Stimulated activated CD4-positive, alpha-beta T cell treated with anti-CD3 and anti-CD28 coated beads, Interleukin-12 subunit alpha, Interleukin-12 subunit beta, amount 100 ng/mL, for 24 hours (primary cell): ENCODE measurements at places on chromosomes 5 and 9.

- no peak for DNase-seq
Measured at GRCh38 chr5:77449981-77450380, 42.1 kb downstream of the WDR41 start.

- DNase-seq = no peak
Measured at GRCh38 chr5:181001947-181002346, 13.3 kb downstream of the BTNL3 start.

- no peak for DNase-seq
Measured at GRCh38 chr9:77215874-77216273, 38.5 kb downstream of the VPS13A start.

DNA sequence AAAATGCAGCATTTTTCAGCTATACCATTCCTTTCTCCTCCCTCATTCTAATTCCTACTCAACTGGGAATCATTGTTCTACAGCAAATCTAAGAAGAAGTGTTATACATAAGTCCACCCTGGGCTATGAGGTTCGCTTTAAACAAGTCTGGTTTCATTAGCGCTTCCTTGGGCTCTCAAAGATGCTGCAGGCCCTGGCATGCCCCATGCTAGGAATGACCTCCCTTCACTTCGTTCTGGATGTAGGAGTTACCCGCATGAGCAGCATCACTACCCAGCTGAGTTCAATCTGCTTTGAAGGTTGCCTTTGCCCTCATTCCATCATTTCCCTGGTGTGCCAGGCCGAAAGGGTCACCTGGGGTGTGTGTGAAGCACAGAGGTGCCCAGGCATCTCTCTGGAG lies 35.4 kb downstream of the F2R start:
- no peak for DNase-seq

DNA sequence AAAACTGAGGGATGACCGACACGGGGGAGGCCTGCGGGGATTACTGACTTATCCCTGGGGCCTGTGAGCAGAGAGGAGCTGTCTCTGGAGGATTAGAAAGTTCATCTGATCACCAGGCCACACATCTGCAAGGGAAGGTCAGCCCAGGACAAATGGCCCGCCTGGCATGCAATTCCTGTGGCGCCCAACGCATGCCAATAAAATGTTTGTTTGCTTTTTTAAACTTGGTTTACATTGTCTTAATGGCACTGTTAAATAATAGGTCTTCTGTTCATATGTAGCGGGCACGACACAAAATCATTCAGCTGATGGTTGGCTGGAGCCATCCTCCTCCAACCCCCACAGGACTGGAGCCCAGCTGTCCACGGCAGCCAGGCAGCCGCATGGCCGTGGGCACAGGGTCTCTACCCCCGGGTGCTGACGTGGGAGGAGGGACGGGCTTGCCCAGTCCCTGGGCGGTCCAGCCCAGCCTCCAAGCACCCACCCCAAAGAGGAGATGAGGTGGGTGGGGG lies 41.0 kb upstream of the SLC12A7 start:
- DNase-seq = no peak
